ENCODE measurements at places on chromosomes 5 and 9.

DNA sequence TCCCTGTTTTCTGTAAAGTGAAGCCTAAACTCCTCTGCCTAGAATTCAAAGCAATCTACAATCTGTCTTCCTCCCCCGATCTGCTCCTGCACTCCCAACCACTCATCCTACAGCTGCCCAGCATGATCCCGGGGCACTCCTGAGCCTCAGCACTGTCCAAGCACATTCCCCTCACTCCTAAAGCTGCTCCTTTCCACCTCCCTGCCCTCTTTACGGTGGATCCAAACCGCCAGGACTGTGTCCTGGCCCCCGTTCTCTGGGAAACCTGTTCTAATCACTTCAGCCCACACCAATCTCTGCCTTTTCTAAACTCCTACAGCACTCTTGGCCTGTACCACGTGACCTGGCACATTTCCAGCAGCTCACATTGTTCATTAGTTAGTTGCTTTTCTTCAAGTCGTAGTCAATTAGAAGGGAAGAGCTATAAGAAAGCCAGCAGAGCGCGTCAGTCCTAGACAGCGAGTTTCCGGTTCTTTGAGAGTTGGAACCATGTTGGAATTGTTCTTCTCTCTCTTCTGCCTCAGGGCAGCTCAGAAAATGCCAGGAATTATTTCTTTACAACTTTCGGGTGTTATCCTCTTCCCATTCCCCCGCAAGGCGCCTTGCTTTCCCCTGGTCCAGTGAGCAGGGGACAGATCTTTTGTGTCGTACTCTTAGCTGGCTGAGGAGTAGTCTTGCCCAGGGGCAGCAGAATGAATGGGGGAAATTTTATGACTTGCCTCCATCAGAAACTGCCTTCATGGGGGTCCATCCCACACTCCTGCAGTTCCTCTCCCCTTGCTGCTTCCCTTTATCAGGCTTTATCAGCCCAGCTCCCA, 60.7 kb downstream of the NRG2 start:
- peak; percentile 36 for DNase-seq

DNA sequence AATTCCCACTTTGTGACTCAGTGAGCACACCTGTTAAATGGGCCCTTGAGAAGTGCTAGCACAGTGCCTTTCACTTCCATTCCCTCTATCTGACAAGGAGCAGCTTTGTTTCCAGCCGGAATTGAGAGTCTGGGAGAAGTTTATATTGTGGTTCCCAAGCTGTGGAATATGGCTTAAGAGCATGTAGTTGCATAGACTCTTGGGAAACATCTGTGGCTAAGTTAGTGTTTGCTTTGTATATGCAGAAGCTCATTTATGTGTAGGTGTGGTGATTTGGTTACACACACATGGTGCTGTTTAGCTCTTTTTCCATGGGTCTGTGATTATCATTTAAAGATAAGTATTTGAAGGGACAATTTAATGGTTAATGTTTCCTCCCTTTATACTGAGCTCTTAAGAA, 110.5 kb upstream of the HMHB1 start:
- DNase-seq = no peak

- DNase-seq = no peak
Measured at GRCh38 chr5:180553530-180553929, 37.8 kb downstream of the SCGB3A1 start.

- DNase-seq = no peak
Measured at GRCh38 chr5:128279345-128279744, 195.8 kb downstream of the SLC12A2 start.

DNA sequence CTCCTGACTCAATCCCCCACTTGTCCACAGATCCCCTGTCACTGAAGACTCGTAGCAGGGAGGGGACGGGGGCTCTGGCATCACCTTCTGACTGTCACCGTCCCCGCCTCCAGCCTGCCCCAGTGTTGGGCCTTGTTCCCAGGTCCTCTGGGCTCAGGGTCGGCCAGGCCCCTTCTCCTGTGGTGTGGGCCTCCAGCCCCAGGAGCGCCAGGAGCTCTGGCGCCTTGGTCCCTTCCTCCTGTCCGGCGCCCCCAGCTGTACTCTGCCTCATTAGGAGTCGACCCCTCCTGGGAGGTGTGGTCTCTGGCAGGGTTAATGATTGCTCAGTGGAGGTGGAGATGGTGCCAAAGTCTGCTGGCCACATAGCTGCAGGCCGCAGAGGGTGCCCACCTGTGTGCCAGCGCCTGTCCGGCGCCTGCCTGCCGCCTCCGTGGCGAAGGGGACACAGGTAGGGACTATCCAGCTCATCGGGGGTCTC, at the start of gene CDHR2:
CDHR2 (plus strand) TSS at position 376 of the 478 bp plus-strand sequence. CDS start 16,011 bp downstream, outside the sequence.
- DNase-seq = no peak

DNA sequence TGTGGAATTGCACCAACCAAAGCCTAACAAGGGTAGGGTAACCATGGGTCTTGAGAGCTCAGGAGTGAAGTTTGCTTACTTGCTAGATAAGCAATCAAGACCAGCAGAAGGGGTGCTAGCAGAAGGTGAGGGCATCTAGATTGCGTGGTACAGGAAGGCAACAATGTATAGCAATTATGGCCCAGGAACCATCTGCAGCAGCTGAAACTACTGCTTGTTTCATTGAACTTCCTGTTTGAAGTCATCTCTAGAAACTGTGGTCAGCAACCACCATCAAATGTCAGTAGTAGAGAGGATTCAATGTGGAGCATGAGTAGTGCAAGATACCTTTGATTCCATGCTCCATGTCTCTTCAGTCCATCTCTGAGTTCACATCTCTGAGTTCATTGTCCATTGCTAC, 462.1 kb upstream of the GRAMD2B start:
- no peak for DNase-seq

DNA sequence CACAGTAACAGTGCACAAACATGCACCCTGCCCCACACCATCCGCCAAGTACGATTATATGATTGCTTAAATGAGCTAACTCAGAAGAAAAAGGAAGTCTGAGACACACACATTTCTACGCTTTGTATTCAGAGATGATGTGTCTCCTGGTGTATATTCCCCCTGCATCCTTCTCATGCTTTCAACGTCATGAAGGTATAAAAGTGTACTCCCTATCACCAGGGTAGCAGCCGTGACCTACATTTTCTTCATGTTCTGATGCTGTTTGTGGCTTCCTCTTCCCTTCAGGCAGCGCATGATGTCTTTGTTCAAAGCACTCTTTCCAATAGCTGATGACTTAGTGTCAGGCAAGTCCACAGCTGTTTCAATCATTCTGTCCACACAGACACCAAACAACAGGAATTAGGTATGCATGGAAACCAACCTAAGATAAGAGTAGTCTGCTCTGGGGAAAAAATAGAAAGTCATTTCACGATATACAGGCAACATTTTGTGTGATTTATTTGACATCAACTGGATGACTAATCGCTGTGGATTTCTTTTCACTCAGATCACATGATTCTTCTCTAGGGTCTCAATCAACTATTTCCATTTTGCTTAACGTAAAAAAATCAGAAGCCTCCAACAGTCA, 269.4 kb upstream of the PTGER4 start:
- DNase-seq = no peak

GRCh38 chr5:107639990-107640389, 30.7 kb downstream of the EFNA5 start:
- no peak for DNase-seq

DNA sequence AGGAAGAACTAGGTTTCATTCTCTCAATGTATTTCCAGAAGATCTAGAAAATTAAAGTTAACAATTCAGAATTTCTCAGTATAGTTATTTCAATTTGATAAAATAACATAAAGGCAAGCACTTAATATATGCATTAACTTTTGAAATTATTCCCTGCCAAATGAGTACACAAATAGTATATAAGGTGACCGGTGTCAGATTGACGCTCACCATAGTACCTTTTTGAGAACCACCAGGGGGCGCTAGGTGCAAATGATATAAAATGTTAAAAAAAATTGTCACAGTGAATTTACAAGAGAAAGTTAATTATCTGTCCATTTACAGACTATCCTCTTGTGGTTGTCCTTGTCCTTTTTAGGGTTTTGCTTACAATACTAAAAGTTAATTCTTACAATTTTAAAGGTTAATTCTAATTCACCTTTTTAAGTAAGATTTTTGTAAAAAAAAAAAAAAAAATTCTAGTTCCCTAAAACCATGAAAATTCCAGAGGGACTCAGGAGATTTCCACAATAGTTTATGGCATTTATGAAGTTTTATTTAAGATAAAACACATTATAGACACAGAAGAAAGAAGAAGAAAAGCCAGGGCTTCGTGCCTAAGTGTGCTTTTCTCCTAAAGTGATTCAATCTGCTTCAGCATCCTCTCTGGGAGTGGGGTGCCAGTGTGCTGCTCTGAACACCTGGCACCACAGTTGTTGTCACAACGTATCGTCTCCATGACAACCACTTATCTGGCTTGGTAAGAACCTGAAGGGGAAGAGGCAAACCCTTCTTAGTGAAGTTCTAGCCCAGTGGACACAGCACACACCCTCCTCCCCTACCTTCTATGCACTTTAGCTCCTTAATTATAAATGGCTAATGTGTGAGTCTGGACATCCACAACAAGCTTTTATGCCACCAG, 1.7 kb downstream of the ADAMTS16 start:
- DNase-seq = peak; percentile 75

DNA sequence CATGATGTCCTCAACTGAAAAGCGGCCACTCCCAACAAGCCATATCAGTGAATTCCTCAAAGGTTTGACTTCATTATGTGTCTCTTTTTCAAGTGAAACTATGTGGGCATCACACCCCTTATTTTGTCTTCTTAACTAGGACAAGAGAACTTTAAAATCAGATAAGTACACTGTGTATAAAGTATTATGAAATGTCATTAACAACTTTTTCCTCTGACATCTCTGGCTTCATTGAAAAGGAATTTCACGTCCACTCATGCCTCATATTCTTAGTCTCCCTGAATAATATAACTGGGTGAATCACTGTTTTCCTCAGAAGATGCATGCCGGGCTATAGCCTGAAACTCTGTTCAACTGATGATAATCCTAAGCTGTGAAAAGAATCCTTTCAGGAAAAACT, 415.8 kb downstream of the ACTL7B start:
- no peak for DNase-seq

DNA sequence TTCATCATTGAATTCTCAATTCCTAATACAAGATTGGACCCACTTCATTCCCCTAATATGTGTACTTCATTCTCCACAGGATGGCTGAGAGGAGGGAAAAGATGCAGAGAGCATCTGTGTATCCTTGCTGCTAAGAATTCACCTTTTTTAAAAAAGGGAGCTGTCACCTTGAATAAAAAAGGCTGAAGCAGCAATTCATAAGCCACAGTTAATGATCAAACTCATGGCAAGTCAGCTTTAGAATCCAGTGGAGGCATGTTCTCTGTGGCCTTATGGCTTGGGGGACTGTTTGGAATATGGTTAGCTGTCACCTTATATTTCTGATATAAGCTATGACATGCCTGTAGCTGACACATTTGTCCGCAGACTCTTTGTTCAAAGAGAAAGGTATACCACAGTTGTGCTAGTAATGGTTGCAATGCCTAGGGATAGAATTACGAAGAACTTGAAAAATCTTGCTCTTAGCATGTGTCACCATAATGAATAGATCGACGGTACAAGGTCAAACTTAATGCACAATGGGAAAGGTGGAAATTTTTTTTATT, 256.8 kb upstream of the TNC start:
- DNase-seq = no peak

DNA sequence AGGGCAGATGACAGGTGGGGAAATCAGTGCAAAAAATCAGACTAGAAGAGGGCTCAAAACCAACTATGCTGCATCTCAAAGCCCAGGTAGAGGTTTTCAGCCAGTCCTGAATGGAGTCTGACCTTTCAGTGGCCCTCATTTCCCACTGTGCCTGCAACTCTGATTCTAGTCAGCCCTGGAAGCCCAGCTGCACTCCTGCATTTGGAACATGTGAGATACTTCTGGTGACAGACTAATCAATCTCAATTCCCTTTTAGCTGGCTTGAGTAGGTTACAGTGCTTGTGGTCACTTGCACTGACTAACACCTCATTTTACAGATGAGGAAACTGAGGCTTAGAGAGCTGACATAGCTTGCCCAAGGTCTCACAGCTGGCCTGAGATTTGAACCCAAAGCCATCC, 7.9 kb upstream of the ACSL6 start:
- DNase-seq = no peak

GRCh38 chr5:27267209-27267824, 228.9 kb upstream of the CDH9 start:
- DNase-seq = no peak

- no peak for DNase-seq
Measured at GRCh38 chr5:84437673-84438315, 53.1 kb upstream of the EDIL3 start.
